ENCODE measurements at places on chromosomes 4 and X.

- DNase-seq, result no peak
Measured at GRCh38 chrX:137151403-137151802, 117.6 kb upstream of the GPR101 start.

DNA sequence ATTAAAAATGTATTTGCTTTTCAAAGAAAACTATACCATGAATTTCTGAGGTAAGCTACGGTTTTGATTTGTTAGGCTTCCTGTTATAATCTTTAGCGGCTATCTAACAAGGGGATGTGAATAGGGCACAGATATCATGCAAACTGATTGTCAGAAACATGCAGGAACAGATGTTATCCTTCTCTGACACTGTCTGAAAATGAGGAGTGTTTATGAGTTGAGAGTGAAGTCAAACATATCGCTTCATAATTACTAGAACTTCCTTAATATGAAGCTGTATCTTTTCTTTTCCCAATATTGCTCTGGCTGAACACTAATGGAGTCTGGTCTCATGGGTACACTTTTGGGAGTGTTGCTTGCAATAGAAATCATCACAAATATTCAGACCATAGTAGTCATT is 16.3 kb upstream of the SULT1B1 start:
- no peak for DNase-seq

DNA sequence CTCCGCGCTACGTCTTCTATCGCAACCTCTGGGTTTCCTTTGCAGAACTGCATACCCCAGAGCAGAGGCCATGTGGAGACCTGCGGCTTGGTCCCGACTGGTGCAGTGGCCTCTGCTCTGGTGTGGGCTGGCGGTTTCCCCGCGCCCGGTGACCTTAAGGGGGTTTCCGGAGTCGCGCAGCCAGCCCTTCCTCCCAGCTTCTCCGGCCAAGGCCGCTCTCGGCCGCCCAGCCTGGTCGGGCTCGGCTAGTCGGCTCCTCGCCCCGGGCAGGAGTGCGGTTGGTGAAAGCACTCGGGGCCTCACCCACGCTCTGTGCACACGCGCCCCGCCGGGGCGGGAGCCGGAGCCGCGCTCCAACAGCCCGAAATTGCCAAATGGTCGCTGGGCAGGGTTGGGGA is 84.9 kb downstream of the BCOR start:
- no peak for DNase-seq

GRCh38 chr4:76282941-76283689 is 23.4 kb upstream of the STBD1 start:
- no peak for DNase-seq

GRCh38 chr4:100100985-100101384 is 89.3 kb downstream of the DDIT4L start:
- no peak for DNase-seq

DNA sequence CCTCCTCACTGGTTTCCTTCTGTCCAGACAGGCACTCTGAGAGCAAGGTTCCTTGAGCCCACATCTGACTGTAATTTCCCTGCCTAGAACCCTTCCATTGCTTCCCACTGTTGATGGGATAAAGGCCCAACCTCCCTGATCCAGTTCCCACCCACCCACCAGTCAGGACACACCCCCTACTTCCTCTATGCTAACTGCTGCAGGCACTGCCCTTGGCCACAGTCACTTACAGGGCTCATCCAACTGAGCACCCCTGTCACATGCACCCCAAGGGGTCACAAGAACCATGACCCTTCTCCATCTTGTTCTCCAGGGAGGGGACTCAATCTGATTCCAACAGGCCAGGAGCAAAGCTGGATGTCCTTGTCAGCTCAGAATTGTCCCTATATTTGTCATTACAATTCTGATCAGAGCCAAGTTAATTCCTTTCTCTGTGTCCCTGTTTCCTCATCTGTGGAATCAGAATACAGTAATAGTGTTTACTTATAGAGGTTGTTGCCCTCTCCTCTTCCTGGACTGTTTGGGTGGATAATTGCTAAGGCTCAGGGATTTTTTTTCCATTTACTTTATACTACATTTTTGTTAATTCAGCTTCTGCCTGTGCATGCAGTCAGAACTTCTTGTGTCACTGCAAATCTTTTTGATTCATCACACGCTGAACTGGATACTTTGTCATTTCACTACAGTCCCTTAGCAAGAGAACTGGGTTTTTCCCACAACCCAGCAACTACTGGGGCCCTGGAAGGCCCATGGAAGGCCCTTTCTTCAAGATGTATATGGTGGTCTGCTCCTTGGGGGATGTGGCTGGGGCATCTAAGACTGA is 105.6 kb upstream of the MAMLD1 start:
- no peak for DNase-seq

- no peak for DNase-seq
Measured at GRCh38 chr4:48564151-48564550, 74.1 kb downstream of the ZAR1 start.

- DNase-seq, result no peak
Measured at GRCh38 chr4:98411731-98412130, 150.5 kb downstream of the RAP1GDS1 start.

- no peak for DNase-seq
Measured at GRCh38 chr4:161522031-161522430, 641.8 kb downstream of the FSTL5 start.

DNA sequence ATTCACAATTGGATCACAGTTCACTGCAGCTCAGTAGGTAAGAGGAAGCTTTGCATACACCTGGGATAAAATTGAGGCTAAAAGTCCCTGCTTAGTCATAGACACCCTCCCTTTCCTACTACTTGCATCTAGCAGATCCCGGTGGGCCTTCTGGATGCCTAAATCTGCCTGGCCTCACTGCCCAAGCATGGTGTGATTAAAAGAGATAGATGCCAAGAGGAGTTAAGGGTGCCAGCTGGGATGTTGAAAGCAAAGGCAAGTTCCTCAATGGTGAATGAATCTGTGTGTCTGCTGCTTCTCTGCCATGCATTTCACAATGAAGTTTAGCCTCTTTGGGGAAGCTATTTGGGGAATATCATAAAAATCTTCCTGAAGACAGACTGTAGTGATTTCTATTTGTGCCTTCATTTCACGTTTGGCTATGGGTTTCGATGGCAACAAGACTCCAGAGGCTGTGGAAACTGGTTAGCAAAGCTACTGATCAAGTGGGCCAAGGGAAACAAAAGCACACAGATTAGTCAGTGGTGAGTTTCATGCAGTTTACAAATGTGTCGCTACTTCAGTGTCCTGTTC is 534.0 kb downstream of the ANKRD50 start:
- peak; percentile 60 for DNase-seq

- DNase-seq, result peak; percentile 4
Measured at GRCh38 chrX:139563251-139563650, 32.7 kb downstream of the F9 start.

DNA sequence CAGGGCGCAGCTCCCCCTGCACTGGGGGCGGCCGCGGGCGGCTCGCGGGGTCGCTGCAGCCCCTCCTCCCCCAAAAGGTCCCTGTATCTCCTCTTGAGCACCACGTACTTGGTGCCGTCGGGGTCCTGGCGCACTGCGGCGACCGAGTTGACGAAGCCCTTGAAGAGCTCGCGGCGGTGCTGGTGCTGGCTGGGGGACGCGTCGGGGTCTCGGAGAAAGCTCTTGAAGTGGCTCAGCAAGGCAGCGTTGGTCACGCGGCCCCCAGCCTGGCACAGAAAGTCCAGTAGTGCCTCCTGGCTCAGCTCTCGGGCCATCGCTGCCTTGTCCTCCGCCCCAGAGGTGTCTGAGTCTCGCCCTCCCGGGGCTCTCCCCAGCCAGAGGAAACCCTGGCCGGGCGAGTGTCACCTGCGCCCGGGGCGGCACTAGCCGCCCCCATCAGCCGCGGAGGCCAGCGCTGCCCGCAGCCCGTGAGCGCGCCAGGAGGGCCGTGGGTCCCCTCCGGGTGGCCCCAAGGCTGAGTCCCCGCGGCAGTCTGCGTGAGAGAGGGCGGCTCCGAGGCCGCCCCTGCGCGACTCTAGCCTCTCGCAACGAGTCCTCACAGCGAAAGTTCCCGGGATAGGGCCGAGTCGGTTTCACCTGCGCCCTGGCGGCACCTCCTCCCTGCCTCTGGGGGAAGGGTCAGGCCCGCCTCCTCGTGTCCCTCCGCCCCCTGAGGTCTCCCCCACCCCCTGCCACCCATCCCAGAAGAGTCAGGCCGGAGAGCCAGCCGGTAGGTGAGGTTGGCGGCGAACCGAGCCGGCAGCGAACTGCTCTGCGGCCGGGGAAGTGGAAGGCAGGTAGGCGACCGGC is at the start of gene SOWAHB:
TSS of gene SOWAHB (minus strand) at position 609 of the 849 bp plus-strand sequence. CDS start at position 314, 295 bp downstream.
- peak; percentile 52 for DNase-seq

GRCh38 chr4:74997948-74998729 is 65.2 kb downstream of the PARM1 start:
- no peak for DNase-seq

DNA sequence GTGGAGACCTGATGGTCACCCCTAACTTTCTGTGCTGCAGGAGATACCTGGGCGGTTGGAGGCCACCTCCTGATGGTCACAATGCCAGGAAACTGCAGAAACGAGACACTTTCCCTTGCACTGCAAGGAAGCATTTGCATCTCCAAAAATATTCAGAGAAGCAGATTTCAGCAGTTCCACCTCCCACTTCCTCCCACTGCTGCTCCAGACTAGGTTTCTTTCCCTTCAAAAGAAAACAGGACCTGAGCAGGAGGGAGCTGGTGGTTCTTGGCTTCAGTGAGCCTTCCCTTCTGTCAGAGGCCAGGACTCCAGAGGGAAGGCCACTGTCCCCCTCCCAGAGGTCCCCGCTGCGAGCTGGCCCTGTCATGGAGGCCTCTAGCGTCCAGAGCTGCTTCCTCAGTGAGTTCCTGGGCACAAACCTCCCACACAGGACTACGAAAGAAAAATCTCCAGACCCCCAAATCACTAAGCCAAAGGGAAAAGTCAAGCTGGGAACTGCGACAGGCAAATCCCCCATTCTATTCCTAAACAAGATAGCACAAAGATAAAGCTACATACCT is 35.9 kb downstream of the GPM6B start:
- no peak for DNase-seq

GRCh38 chr4:178196751-178197374 is 754.6 kb upstream of the AGA start:
- DNase-seq, result no peak

DNA sequence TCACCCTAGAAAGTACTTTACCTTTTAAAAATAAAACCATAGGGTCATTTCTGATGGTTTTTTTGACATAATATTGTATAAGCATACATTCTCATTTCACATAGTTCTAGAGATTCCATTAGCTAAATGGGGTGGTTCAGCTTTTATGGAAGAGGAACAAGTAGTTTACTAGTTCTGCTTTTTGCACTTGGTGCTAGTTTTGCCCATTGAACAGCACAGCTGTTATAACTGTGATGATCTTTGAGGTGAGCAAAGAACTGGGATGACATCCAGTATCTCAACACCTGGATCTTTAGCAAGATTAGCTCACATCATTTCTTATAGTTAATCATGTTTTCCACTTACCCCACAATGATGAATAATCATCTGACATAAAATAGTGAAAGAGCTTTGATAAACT is 40.9 kb downstream of the MOB1B start:
- DNase-seq, result no peak

- no peak for DNase-seq
Measured at GRCh38 chr4:38946919-38947318, 79.3 kb downstream of the FAM114A1 start.

DNA sequence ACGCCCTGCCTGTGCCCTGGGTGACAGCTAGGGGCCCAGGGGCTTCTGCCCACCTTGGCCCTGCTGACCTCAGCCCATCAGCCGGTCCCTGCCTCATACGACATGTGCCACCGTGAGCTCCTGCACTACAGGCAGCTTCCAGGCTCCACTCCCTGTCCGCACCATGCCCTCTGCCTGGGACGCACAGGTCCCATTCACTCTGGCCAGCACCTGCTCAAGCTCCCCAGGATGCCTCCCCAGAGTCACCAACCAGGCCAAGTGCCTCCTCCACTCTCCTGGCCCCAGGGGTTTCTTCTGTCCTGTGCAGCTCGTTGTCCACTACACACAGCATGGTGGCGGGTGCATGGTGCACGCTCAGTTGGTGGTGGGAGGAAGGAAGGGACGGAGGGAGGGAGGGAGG is 20.2 kb upstream of the MRFAP1 start:
- DNase-seq, result no peak

DNA sequence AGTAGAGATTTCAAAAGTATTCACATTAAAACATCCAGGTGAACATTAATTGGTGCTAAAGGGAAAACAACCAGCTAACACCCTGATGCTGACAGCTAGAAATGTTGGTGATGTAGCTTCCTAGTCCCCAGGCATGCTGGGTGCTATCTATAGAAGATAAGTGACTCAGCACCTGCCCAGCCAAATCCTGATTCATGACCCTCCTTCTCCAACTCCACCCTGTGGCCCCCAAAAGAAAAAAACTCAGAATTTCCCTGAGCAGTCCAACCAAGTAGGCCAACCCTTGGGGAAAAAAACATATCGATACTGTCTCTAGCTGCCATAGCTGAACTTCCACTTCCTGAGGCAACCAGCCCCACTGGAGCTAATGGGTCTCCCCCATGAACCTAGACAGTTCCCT is 197.6 kb upstream of the KLF3 start:
- no peak for DNase-seq
